ENCODE measurements at places on chromosomes 5 and 9.

- DNase-seq, result no peak
Observed at GRCh38 chr9:92655896-92656536, 13.9 kb downstream of the IPPK start.

DNA sequence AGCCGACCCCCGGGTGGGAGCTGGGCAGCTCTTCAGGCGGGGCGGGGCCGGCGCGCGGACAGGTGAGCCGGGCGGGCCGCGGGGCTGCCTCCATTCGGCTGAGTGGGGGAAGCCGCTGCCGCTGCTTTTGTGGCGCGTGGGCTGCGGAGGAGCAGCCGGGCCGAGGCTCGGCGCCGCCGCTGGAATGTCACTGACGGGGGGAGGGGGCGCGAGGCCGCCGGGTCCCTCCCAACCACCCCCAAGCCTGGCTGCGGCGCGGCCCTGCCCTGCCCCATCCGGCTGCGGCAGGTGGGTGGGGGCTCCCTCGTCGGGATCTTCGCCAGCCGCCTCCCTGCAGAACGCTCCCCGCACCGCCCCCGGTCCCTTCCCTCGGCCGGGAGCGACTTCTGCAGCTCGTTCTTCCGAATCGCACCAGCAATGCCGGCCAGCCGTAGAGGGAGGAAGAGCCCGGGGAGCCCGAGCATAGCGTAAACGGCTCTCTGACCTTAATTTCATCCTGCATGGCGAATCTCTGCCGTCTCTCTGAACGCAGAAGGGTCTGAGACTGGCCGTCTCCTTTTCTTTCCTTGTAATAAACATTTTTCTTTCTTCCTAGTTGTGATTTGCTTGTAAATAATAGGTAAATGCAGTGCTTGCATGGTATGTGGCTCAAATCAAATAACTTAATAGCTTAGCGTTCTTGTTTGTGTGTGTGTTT, 505 bp downstream of the SPTAN1 start:
- DNase-seq, result peak; percentile 75

- DNase-seq, result no peak
Observed at GRCh38 chr9:113205861-113206260, 15.2 kb downstream of the FKBP15 start.

GRCh38 chr5:80963966-80964481, 3.9 kb downstream of the RASGRF2 start:
- no peak for DNase-seq

Data from muscle of leg (tissue), 16 donors.